ENCODE measurements at places on chromosomes 11 and 22.

GRCh38 chr11:71213696-71214552, 38.5 kb downstream of the SHANK2 start:
- DNase-seq = no peak

DNA sequence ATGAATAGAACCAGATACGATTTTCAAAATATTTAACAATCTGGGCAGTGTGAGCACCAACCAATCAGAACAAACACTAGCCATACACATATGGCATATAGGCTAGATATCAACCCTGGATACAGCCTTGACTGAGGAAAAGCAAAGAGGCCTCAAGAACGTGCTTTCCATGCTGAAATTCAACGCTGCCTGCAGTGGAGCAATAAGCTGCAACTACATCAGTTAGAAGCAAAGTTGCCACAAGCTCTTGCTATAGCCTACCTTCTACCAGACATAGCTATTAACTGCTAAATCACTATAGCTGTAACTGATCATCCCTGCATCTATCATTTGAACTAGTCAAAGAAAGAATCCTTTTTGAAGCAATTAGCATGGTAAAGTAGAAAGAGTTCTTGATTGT, 42.5 kb downstream of the DENND5A start:
- DNase-seq = no peak

- DNase-seq = peak; percentile 1
Observed at GRCh38 chr11:132028380-132029240, 658.2 kb downstream of the NTM start.

- no peak for DNase-seq
Observed at GRCh38 chr11:113781682-113782081, 2.1 kb downstream of the CLDN25 start.

Measured in Calu3 (cell line).